ENCODE measurements at places on chromosomes 12 and 14. TPM values are rescaled to one million over a fixed set of nuclear protein-coding genes. Genes with fewer than 3 reads are reported as not detected.

Gene SLC25A21
- total RNA-seq, result 1.8 TPM

Gene TSPAN11
- total RNA-seq, result 10.0 TPM

Gene FSCB
- total RNA-seq, result 0.10 TPM

Gene RFX4
- total RNA-seq, result not detected

- no peak for DNase-seq
These were observed 120.7 kb upstream of the C14orf180 start for GRCh38 chr14:104458845-104459244.

Gene CLEC14A
- 15.0 TPM for total RNA-seq

GRCh38 chr12:89632778-89633177 is 75.9 kb downstream of the ATP2B1 start:
- no peak for DNase-seq

- no peak for DNase-seq
These were observed 114.5 kb downstream of the PHLDA1 start for GRCh38 chr12:75917083-75917482.

Gene ACOT4
- total RNA-seq, result 1.2 TPM

Gene SIRT4
- total RNA-seq, result 3.3 TPM

- DNase-seq, result no peak
These were observed 7.2 kb upstream of the OTX2 start for GRCh38 chr14:56817396-56817921.

DNA sequence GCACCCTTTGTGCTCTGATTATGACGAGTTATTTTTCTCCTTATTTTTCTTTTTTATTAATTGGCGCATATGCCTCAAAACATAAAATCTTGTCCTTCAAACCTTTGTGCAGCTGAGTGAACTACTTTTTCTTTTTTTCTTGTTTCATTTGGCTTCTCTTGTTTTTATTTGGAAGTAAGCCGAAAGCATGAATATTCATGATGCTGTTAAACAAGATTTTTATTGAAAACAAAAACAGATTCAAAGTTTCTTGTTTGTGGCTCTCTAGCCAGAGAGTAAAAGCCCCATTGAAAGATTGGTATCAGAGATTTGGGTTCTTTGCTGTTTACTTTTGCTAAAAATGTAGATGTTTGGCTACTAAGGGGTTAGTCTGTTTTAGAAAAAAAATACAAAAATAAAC is 183.8 kb downstream of the TMEM132C start:
- DNase-seq, result no peak

GRCh38 chr12:108150436-108150835 is 21.3 kb downstream of the WSCD2 start:
- DNase-seq, result no peak

DNA sequence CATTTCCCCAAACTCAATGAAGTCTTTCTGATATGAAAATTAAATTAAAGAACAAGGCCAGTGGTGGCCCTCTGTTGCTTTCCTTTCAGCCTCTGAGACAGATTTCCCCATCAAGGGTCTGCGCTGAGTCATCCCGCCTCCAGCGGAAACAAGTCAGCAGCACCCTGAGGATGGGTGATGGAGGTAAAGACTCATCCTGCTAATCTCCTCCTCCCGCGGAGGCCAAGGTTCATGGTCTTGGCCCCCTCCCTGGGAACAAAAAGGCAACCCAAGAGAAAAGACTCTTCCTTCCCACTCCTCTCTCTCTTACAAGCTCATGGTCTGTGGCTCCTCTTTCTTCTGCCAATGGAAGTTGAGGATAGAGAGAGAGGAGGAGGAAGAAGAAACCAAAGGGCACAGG is 9.0 kb upstream of the NUMB start:
- no peak for DNase-seq

DNA sequence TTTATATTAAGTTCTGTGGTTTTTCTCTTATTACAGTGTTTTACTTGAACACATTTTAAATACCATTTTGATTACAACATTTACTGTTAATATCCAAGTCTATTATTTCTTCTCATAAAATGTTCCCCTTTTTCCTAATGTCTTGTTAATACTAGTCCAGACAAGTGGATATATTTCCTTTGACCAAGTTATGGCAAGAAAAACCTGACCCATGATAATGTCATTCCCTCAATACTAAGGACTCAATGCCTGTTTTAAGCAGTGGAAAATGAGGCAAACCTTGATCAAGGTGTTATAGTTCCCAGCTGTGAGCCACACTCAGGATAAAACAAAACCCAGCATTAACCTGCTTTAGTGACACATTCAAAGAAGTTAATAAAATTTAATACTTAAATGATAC is 12.2 kb downstream of the TRMT5 start:
- DNase-seq, result no peak

Gene SPTB
- 32.7 TPM for total RNA-seq

Gene ASIC1
- total RNA-seq, result 4.0 TPM

Gene SCN8A
- 4.1 TPM for total RNA-seq

DNA sequence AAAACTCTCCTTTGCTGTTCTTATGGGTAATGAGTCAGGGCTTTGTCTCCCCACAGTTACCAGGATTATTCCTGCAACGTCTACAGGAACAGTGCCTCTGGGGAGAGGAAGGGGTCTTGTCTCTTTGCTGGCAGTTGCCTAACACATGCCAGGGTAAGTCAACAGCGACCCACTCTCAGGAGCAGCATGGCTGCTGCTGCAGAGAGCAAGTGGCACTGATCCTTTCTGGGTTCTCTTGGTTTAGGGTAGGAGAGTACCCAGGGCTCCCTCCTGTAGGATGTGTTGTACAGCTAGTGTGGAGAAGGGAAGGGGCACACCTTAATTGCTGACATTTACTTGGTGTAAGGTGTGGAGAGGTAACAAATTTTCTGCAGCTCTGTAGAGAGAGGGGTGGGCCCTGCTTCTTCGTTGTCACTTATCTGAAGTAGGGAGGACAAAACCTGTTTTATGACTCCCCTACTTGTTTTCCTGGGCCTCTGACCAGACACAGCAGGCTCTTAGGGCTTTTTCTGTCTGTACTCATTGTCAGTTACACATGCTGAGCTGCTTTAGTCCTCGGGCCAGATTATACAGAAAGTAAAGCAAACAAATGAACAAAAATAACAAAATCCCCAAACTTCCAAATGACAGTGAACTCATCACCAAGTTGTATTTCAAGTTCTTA is 168.2 kb downstream of the ACSS3 start:
- no peak for DNase-seq

Gene PTPRO
- total RNA-seq, result 2.6 TPM

Gene WNT5B
- total RNA-seq, result 22.7 TPM

- no peak for DNase-seq
These were observed 333.8 kb downstream of the KCNH5 start for GRCh38 chr14:62711351-62712023.

DNA sequence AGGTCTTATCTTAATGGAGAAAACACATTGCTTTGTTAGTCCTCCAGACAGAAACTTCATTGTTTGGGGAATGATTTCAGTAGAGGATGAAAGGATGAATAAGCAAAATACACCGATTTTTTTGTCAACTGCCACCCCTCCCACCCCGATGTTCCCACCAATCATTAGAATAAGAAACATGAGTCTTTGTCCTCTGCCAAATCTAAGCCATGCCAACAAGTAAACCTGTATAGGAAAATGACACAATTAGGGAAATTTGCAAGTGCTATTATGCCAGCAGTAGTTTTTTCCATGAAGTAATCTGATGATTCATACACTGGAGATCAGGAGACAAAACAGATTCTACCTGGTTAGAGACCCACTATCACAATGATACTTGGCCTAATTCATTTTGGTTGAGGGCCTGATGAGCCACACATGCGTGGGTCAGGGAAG is 35.9 kb downstream of the FLRT2 start:
- no peak for DNase-seq

Gene TC2N
- total RNA-seq, result 20.2 TPM

- no peak for DNase-seq
These were observed 79.9 kb upstream of the TMTC1 start for GRCh38 chr12:29863665-29864064.

Gene MSI1
- total RNA-seq, result 0.99 TPM

DNA sequence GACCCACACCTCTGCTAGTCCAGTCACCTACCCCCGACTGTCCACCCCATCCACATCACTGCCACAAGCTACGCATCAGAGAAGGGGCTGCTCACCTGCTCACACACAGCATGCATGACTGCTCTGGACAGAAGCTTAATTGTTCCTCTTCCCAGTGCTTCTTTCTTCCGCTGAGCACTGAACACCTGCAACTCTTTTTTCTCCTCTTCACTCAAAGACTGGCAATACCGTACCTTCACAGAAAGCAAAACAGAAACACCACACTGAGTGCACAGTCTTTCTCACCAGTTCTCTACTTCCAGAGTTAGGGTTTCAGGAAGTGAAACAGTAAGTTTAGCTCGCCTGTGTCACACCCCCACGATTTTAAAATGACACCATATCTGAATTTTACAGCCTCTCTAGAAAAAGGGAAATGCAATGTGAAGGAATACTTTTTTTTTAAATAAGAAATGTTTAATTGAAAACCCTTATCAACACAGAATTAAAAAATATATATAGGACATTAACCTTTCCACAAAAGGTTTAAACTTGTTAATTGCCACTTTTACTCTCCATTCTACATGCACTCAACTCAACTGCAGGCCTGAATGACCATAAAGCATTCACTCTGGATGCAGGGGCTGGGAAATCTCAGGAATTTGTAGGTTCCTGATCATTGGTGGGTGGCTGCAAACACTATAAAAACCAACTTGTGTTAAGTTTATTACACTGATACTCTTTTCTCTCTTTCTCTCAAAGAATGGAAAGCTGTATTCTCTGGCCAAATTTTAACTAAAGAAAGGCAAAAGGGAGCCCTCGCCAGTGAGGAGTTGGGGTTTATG is 120.0 kb downstream of the PRICKLE1 start:
- DNase-seq, result no peak

GRCh38 chr12:111573476-111573875 is 25.6 kb downstream of the ATXN2 start:
- no peak for DNase-seq

GRCh38 chr14:54920052-54920451 is 17.4 kb upstream of the GCH1 start:
- DNase-seq, result no peak

Gene INHBC
- total RNA-seq, result not detected

DNA sequence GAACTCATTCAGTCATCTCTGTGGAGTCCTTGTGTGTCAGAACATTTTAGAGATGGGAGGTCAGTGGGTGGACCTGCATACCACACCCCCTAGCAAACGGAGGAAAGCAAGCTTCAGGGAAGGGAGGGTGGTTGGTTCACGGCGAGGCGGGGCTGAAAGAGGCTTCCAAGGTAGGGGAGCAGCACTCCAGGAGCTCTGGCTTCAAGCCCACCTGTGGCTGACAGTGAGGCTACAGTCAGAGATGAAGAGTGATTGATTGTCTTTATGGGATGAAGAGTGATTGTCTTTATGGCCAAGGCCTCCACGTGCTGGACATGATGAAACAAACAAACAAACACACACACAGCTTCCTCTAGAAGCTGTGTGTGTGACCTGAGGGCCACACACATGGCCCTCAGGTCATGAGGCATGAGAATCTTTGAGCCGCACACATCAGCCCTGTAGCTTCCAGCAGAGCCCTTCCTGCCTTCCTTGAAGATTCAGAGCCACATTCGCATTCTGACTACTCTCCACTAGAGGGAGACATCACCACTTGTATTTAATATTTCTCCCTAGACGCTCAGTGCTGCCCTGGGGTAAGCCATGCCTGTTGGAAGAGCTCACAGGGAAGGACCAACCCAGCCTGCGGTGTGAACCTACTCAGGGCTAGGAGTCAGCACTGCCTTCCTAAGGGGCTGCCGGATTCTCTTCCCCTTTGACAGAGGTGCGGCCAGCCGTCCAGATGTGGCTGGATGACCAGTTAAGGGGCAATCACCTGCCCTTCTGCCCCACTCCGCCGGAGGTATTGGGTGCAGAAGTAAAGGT is 54.4 kb upstream of the KCNA1 start:
- DNase-seq, result peak; percentile 37

Gene RD3L
- not detected for total RNA-seq

Gene CCDC175
- total RNA-seq, result not detected

DNA sequence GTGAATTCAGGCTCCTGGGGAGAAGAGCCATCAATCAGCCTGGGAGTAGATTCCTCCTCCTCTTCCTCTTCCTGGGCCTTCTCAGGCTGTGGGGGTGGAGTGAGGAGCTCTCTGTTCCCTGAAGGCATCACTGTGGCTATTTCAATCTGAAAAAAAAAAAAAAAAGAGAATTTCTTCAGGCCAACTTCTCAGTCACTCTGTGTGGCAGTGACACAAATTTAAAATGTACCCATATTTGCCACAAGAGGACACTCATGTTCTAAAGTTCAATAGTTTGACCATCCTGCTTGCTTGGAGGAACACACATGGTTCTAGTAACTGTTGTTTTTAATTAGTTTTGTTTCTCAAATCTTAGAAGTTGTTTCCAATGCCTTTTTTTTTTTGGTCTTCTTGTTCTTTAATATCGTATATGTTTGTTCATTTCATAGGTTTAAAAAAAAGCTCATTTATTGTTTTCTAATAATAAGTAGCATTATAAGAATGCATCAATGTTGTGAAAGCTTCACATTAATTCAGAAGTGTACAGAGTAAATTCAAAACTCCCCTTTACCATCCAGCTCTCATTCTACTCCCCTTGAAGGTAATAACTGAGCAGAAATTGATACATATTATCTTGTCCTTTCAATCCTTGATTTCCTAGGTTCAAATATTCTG is 23.3 kb upstream of the CCER1 start:
- DNase-seq, result peak; percentile 85

GRCh38 chr12:116048879-116049278 is 228.6 kb downstream of the MED13L start:
- no peak for DNase-seq

Gene MYH6
- 0.30 TPM for total RNA-seq

Gene LMO3
- 8.9 TPM for total RNA-seq

DNA sequence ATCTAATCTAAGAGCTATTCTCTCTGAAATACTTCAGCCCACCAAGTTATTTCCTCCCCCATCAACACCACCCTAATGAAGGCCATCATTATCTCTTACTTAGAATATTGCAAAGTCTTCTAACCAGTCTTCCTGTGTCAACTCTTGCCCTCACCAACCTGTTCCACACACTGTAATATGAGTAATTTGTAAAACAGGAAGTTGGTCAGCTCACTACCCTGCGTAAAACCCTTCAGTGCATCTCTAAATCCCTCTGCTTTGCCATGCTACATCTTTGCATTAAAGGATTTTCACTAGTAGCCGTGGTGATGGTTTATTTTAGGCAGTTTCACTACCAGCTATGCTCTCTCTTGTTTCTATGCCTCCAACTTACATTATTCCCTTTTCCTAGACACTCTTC is 70.0 kb downstream of the KIF21A start:
- no peak for DNase-seq

GRCh38 chr14:92009604-92010003 is 30.3 kb downstream of the TRIP11 start:
- DNase-seq, result no peak

Gene PLEKHG7
- total RNA-seq, result not detected

DNA sequence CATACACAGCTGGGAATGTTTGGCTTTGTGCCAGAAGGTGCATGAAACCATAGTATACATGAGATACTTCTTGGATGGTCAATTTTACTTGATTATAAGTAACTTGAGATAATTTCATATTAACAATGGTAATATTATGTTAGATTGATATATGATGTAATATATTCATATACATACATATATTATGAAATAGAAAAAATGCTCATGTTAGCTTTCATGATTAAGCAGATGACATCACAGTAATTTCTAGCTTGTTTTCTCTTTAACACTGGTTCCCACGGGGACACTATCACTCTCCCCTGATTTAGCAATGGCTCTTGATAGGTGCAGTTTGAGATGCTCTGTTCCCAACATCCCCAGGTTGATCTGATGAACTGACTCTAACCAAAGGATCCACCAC is 35.4 kb upstream of the NTF3 start:
- DNase-seq, result no peak
